SW 1271 (cell line): ENCODE measurements at places on chromosomes 3 and 15.
A peak's percentile ranks its signal among the peaks of the same experiment; 100 is the strongest.

DNA sequence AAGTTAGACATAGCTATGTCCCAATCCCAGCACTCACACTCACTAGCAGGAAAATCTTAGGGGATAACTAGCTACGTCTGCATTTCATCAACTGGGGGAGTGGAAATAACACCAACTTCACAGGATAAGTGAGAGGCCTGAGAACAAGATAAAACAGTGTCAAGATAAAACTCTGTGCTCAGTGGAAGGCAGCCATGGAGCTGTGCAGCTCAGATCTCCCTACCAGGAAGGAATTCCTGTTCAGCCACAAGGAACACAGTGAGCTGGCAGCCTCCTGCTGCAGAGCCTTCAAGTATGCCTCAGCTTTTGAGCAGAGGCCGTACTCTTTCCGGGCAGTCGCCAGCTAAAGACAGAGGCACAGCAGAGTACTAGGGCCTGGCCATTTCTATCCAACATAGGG, 115.8 kb upstream of the TOPAZ1 start:
- DNase-seq: no peak

GRCh38 chr3:149519912-149520311, 45.4 kb downstream of the TM4SF4 start:
- DNase-seq: no peak

- no peak for DNase-seq
Measured at GRCh38 chr3:64104006-64104405, 80.7 kb upstream of the PSMD6 start.

DNA sequence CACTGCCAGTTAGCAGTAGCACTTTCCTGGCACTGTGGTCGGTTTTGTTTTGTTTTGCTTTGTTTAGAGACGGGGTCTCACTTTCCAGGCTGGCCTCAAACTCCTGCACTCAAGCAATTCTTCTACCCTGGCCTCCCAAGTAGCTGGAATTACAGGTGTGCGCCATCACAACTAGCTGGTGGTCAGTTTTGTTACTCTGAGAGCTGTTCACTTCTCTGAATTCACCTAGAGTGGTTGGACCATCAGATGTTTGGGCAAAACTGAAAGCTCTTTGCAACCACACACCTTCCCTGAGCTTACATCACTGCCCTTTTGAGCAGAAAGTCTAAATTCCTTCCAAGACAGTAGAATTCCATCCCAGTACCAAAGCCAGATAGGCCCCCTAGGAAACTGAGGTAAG, 22.6 kb downstream of the CLDN18 start:
- DNase-seq: no peak

- DNase-seq: no peak
Measured at GRCh38 chr15:31269816-31270575, 56.6 kb upstream of the KLF13 start.

GRCh38 chr3:69433121-69433968, 47.5 kb upstream of the FRMD4B start:
- DNase-seq: no peak

DNA sequence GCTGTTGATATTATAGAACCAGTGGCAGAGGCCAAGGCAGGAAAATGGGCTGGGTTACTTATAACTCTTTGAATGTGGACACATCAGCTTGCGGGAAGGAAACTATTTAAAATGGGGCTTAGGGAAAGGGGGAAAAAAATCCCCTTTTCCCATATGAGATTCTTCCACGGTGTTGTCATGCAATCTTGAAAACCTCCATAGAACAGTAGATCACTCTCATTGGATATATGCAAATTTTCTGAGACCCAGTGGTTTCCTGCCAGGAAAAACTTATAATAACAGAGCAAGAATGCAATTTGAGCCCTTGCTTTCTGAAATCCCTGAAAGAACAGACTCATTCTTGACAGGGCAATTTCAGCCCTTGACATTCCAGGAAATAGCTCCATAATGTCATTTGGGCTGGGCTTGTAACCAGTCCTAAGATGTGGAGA, 31.1 kb downstream of the TMEM212 start:
- DNase-seq: peak; percentile 87

GRCh38 chr3:49711489-49711888, 8.0 kb downstream of the AMIGO3 start:
- DNase-seq: no peak

- DNase-seq: no peak
Measured at GRCh38 chr3:140574375-140574774, 103.5 kb upstream of the TRIM42 start.

DNA sequence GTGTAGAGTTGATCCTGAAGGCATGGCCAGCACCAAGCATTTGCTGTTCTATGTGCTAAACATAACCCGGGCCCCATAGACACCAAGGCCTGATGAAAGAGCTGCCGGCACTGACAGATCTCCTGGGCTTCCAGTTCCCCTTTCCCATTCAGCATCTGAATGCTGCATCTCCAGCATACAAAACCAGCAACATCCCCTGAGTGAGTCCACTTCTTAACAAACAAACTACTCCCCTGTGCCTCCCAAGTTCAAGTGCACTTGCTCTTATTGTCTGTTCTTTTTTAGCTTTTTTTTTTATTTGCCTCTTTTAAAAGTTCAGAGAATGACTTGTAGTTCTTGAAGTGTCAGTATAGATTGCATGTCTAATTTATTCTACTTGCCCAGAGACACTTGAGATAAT, 156.0 kb downstream of the EDEM1 start:
- DNase-seq: no peak

DNA sequence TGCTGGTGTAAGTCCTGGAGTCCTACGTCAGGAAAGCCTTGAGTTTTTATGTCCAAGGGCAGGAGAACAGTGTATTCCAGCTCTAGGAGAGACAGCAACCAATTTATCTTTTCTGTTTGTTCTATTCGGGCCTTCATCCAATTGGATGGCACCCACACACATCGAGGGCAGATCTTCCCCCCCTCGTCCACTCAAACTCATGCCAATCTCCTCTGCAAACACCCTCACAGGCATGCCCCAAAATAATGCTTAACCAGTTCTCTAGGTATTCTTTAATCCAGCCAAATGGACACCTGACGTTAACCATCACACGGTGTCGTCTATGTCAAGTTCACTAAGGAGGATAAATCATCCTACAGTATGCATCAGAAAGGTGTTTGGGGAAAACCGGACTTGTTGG, 102.5 kb upstream of the TRPM1 start:
- DNase-seq: no peak

DNA sequence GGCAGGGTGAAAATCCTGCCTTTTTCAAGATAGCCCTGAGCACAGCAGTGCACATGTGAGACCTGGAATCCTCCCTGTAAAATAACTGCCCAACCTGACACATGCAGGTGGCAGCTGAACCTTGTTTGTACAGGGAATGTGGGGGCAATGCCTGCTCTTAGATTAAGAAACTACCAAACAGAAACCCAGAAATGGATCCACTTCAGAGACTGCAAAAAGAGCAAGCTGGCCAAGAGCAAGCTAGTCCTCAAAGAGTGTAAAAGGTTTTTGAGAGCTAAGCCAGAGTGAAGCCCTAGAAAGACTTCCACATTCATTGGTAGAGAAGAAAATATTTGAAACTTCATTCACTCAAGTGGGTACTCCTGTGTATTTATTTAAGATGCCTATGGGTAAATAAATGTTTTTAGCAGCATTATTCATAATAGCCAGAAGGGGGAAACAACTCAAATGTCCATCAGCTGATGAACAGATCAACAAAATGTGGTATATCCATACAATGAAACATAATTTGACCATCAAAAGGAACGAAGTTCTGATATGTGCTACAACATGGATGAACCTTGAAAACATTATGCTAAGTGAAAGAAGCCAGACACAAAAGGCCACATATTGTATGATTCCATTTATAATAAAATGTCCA, 96.0 kb upstream of the TSC22D2 start:
- no peak for DNase-seq

GRCh38 chr3:65402597-65402996, 636.1 kb downstream of the MAGI1 start:
- no peak for DNase-seq

DNA sequence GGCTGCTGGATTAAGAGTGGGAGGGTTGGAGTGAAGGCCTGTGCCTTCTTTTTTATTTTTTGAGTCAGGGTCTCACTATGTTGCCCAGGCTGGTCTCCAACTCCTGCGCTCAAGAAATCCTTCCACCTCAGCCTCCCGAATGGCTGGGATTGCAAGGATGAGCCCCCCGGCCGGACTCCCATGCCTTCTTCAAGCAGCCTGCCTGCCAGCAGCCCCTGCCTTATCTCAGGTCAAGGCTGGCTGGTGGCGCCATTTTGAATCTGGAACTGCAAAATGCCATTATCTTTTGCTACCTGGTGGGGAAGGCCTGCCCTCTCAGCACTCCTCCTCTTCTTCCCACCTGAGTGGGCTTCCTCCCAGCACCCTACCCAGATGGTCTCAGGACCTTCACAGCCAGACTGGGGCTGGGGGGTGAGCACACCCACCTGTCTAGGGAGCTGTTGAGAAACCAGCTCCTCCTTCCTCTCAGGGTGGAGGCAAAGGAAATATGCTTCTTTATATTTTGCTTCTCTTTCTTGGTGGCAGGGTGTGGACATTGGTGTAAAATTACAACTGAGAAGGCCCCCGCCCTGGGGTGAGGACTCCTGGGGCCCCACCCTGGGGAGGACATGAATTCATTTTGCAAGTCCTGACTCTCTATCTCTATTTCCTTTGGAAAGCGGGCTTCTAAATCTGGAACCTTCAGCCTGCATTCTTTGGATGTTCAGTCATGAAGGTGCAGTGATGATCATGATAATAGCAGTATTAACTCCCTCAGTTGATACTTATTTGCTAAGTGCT, 7.7 kb upstream of the FLNB start:
- DNase-seq: no peak

GRCh38 chr3:127286571-127287140, 1.2 kb downstream of the PRR20G start:
- peak; percentile 8 for DNase-seq

DNA sequence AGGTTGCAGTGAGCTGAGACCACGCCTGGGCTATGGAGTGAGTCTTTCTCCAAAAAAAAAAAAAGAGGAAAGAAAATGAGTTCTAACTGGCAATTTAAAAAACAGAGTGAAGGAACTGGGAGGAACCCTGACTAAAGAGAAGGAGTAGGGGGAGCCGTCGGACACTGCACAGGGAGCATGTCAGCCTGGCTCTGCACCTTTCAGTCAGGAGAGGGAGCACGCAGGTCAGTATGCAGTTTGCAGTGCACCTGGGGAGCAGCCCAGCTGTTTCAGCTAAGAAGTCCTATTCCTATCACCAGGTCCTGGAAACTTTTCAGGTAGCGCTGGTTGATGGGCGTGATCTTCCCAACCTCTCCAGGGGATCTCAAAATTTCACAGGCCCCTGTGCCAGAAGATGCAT, 14.9 kb upstream of the ZXDC start:
- DNase-seq: no peak

DNA sequence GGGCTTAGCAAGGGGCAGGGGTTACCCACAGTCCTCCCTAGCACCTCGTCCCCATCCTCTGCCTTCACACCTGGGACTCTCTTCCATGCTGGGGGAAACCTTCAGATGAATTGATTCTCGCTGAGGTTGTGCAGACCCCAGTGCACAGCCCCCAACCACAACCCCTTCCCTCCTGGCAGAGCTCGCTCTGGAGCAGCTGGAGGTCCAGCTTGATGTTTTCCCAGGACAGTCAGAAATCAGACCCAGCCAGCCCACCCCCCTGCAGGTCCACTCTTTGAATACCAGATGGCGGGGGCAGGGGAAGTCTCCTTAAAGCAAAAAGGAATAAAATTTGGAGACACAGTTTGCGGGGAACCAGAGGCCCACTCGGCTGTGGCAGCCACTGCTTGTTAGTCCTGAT, 234.4 kb downstream of the XXYLT1 start:
- DNase-seq: no peak

DNA sequence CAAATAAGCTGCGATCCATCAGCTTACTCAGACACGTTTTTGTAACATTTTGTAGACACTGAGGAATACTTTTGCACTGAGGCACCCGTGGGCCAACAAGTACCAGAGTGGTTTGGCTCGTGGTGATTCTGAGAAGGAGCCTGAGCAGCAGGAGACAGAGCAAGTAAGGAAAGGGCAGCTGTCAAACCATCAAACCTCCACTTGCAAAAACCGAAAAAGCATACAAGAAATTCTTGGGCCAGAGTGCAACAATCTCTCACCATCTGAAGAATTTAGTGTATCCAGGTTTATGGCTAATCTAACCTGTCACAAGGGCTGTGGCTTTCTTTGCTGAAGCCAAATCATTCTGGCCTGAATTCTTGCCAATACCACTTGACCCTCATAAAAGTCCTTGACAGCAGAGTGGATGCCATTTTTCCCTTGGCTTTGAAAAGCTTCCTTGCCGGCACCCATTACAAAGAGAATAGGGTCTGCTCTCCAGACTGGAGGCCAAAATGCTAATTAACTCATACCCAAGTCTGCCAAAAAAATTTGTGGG, 56.7 kb downstream of the MYO1E start:
- DNase-seq: no peak

DNA sequence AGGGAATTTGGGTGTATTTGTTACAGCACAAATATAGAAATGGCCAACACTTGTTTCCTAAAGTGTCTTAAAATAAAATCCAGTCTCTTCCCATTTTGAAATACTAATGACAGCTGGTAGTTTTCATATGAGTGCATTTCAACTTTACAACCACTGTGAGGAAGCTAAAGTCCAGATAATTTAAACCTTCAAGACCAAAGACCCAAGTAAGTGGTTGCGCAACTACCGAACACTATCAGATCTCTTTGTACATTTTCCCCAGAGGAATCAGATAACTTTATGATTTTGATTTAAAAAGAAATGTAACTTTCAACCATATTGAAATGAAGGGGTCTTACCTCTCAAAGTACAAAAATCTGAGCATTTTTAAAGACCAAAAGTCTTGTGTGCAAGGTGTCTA, 14.3 kb downstream of the BCL2L10 start:
- no peak for DNase-seq

DNA sequence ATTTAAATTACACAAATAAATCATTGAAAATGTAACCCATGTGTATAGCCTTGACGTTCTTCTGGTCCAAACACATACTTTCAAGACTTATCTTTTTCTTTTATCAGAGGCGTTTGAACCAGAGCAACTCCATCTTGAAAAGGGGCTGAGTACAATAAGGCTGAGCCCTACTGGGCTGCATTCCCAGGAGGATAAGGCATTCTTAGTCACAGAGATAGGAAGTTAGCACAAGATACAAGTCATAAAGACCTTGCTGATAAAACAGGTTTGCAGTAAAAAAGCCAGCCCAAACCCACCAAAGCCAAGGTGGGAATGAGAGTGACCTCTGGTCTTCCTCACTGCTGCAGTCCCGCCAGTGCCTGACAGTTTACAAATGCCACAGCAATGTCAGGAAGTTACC, 101.0 kb upstream of the IGSF10 start:
- DNase-seq: no peak

DNA sequence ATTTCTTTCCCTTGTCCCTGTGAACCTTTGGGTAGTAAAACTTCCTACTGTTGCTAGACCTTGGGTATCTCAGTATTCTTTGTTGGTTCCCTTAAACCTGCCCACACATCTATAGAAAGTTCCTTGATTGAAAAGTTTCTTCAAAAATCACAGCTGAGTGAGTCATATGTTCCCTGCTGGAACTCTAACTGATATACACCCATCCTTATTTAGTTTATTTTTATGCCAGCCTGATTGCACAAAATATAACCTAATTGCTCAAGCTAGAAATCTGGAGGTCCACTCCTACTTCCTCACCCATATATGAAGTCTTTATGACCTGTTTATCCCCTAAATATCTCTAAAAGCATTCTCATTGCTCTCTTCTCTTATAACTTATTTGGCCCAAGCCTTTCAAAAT, 13.7 kb upstream of the GJD2 start:
- DNase-seq: no peak
